ENCODE measurements at places on chromosomes 1 and 21.

- DNase-seq, result no peak
Observed at GRCh38 chr1:32871364-32872191, 866 bp upstream of the FNDC5 start.

- DNase-seq, result no peak
Observed at GRCh38 chr1:21716169-21716568, 47.0 kb upstream of the RAP1GAP start.

DNA sequence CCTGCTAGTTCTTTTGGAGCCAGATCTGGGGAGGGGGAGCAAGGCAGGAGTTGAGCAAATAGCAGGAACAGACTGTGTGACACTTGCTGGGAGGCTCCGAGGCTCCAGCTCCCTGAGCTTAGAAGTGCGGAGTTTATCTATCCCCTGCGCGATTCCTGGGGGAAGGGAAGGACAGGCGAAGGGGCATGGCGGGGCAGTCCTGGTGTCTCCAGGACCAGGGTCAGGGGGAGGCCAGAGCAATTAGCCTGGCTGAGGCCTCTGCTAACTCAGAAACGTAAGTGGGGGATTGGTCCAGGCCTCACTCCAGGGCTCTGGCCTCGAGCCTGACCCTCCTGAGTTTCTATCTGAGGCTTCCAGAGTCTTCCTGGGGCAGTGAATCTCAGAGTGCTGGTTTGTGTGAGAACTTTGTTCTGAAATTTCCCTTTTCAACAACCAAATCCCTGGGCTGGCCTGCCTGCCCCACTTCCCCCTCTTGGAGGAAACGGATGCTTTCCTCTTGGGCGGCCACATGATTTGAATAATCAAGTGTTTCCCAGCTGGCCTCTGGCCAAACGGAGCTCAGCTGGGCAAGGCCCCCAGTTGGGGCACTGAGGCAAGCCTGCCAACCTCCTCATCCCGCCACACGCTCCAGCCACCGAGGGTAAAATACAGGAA lies 15.6 kb downstream of the ALPL start:
- no peak for DNase-seq

DNA sequence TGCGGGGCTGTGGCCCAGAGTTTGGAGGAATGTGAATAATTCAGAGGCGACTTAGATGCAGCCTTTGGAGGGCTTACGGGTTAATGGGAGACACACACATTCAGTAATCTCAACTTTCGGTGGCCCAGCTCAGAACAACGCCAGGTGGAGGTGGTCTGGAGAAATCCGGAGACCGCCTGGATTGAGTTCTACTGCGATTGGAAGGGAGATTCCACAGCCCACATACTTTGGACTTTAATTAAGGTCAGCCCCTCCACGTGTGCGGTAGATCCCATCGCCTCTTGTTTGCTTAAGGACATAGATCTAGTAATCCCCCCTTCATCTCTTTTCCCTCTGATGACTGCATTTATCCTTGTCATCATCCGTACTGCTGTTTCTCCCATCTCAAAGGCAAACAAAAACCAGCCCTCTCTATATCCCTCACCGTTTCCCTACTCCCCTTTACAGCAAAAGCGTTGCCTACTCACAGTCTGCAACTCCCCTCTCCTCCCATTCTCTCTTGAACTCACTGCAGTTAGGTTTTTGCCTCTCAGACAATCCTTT lies 720 bp upstream of the BSDC1 start:
- DNase-seq, result no peak

GRCh38 chr1:43582162-43582566 lies 51.5 kb downstream of the PTPRF start:
- no peak for DNase-seq

DNA sequence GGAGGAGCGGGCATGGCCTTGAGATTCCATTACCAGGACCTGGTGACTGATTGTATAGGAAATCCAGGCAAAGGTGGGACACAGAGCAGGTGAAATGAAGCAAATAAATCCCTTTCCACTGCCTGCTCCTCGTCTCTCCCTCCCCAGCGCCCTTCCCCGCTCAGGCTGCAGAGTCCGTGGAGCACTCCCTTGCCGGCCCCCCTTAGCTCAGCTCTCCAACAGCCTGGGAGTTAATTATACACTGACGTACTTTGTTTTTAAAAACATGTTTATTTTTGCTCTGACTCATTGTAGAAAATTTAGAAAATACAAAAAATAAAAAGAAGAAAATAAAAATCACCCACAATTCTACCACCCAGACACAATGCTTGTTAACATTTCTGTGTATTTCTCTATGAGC lies 61.7 kb downstream of the LGR6 start:
- no peak for DNase-seq

DNA sequence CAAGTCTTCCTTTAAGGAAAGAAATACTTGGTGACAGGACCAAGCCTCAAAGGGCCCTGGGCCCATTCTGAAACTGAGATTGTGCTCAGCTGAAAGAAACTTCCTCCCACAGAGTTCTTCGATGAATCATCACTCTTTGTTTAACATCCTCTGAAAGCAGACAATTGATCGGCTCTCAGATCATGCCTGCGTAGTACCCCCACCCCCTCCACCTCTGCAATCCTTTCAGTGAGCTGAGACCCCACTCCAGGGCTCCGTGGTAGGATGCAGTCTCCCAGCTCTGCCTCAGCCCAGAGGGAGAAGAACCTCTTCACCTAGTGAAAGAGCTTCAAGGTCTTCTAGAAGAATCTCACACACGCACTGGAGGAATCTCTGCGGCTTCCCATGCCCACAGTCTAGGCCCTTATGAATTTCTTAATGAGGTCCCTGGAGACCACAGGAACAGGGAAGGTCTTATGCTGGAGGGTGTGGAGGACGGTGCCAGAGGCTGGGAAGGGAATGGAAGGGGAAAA lies 104.9 kb upstream of the SOD1 start:
- DNase-seq, result no peak

GRCh38 chr1:241125286-241125685 lies 231.7 kb downstream of the RGS7 start:
- DNase-seq, result no peak

DNA sequence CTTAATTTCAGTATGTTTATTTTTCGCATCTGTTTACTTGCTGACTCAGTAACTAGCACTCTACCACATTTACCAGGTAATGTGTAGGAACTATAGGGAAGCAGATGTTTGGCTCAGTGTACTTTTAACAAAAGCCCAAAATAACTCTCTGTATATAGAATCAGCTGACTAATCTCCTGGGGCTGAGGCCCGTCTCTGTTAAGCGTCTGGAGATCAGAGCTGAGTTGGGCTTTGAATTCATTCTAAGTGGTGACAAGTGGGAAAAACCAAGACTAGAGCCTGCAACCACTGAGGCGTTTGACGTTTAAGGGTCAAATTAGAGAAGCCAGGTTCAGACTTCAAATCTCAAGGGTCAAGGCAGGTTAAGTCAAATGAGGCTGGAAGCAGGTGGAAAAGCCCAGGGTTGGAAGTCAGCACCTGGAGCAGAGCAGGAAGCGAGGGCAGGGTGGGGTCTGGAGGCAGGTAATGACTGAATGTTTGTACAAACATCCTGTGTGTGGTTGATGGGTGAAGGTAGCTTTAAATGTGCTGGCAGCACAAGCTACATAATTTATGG lies 56.8 kb upstream of the LYST start:
- DNase-seq, result no peak

GRCh38 chr1:100502052-100502792 lies 35.7 kb upstream of the GPR88 start:
- DNase-seq, result no peak

DNA sequence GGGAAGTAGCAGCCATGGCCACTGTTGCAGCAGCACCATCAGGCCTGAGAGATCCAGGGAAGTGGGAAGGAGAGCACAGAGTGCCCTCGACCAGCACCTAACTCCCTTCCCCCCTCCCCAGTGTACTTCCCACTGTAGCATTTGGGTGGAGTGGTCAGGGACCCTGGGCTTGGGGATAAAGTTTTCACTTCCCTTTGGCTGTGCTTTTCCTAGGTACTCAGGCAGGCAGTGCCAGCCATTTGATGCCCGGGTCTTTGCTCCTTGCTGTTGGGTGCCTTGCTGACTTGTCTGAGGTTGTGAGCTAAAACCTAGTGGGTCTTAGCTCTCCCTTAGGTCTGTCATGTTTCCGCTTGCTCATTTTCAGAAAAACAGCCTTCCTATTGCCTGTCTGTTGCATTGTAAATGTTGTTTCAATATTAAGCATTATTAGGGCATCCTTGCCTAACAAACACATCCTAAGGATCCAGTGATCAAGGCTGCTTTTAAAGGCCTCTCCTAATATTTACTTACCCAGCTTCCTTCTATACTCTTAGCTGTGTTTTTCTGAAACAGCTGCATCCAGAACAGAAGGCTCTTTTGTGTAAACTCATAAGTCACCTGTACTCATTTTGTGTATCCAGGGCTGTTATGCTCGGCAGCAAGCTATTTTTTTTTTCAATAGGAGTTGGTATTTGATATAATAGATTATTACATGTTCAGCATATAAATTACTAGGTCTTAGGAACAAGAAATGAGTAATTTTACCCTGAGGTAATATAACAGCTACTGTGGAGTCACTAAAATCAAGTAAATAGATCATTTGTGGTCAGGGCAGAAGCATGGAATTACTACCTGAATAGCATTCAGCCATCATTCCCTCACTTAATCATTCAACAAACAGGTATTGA lies 418.6 kb upstream of the PROX1 start:
- DNase-seq, result peak; percentile 61

DNA sequence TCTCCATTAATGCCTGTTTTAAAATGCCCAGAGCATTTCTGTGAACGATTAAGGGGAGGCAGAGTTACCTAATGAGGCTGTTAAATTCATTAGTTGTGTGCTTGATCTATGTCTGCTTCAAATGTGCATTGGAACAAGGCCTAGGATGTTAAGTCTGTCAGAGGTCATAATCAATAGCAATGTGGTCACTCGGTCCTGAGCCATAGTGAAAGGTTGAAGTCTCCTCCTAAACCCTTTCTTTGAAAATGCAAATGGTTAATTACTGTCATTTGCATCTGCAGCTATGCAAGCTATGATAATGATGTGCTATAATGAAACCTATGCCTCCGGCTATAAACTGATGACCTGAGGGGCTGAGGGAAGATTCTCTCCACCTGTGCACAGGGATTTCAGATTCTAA lies 114.2 kb upstream of the NR5A2 start:
- DNase-seq, result no peak

- no peak for DNase-seq
Observed at GRCh38 chr1:223810586-223810985, 35.2 kb downstream of the TP53BP2 start.

- no peak for DNase-seq
Observed at GRCh38 chr1:82870332-82870731, 1069.6 kb downstream of the ADGRL2 start.

GRCh38 chr1:100860397-100860991 lies 34.1 kb downstream of the EXTL2 start:
- no peak for DNase-seq
